Sciatic nerve (tissue), 2 donors: ENCODE measurements at places on chromosomes 2 and 18. TPM values are rescaled to one million over a fixed set of nuclear protein-coding genes. Genes with fewer than 3 reads are reported as not detected.

Gene ACAA2
- total RNA-seq: 32.9 TPM

Gene LRP2
- total RNA-seq: 0.89 TPM

DNA sequence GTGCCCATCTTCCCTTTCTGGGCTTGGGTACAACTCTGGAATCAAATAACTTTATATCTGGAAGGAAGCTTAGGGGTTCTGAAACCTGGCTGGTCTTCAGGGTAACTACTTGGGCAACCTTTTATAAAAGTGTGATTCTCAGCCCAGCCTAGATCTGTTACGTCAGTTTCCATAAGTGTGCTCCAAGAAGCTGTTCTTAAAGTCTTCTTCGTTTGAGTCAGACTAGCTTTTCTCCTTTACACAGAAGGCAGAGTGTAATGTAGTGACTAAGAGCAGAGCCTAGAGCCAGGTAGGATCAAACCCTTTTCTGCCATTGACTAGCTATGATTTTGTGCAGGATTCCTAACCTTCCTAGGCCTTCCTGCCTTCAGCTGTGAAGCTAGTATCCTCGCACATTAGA is 5.8 kb downstream of the ITGA6 start:
- no peak for DNase-seq

Gene KCNJ3
- 0.62 TPM for total RNA-seq

DNA sequence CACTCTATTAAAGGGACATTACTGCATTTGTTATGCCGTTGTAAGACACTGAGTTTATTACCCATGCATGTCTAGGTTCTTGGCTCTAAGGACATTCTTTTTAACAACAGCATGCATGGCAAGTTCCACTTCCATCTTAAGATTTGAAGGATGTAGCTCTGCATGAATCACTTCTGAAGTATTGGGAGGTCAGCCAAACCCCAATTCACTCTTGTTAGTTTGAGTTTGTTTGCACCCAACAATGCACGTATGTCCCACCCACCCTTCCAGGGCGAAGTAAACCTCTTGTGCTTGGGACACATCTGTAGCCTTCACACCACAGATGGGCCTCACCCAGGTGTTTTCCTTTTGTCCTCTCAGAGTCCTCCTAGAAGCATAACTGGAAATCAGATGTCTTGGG is 5.6 kb upstream of the LAMA3 start:
- no peak for DNase-seq

GRCh38 chr2:36579297-36579664 is 18.7 kb downstream of the FEZ2 start:
- DNase-seq: no peak

DNA sequence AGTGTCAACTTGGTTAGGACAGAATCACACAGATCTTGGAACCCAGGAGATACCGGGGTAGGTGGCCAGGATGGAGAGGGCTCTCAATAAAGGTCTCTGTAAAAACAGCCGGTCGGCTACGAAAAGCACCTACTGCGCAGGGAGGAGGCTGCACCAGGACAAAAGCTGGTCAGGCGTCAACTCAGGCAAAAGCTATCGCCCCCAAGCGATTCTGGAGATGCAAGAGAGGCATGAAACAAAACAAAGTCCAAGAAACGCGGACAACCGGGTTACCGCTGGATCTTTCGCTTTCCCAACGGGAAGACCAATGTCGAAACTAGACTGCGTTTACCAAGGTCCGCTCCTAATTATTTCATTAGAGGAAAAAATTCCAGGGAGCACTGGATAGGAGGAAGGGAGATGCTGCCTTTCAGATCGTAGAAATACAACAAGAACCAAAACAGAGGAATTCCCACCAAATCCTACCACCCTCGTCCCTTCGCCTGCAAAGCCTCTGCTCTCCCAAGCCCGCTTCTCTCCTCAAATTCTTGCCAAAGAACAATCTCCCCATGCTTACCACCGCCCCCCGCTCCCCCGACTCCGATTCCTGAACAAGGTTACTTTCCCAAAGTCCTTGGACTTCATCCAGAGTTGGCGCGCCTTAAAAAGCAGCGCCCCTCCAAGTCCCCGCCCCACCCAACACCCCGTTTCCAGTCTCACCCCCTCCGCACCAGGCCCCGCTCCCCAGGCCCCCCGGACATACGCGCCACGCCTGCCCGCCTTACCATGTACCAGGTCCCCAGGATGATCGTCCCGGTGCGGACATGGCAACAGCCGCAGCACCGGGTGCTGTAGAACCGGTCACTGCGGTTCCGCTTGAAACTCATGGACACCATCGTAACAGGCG is 539 bp downstream of the LAPTM4A start:
- DNase-seq: peak; percentile 82
